Epithelial cell of prostate (primary cell): ENCODE measurements at places on chromosomes 7 and 10.

DNA sequence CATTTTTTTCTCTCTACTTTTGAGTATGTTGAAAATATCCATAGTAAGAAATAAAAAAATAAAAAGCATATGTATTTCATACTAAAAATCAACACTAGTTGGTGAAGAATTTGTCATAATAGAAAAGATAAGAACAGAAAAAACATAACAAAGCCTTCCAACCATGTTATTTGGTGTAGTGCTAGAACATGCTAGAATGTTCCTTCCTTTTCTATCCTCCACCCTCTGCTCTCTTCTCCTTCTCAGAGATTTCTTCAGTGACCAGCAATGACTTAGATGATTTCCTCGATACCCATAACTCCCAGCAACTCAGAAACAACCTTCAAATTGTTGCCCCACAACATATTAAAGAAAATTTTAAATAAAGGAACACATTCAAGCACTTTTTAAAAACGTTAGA, 2.6 kb downstream of the ZC3HAV1 start:
- no peak for DNase-seq

DNA sequence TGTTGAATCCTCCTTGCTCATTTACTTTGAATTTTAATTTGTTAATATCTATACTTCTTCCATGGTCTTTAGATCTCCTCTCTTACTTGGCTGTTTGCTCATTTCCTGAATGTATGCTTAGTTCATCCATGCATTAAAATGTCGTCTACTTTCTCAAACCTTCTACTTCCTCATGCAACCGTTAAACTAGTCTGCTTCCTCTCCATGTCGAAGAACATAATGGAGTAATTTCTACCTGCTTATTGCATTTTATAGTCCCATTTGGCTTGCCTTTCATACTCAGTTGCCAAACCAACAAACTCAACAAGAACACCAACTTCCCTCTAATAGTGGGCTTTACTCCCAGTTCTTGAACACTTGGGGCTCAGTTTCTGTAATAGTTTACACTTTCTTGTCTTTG, 43.8 kb upstream of the SEMA3D start:
- no peak for DNase-seq

- DNase-seq = no peak
Observed at GRCh38 chr10:129410688-129411392, 56.2 kb upstream of the MGMT start.

GRCh38 chr7:26729150-26729775, 135.1 kb downstream of the SKAP2 start:
- no peak for DNase-seq

DNA sequence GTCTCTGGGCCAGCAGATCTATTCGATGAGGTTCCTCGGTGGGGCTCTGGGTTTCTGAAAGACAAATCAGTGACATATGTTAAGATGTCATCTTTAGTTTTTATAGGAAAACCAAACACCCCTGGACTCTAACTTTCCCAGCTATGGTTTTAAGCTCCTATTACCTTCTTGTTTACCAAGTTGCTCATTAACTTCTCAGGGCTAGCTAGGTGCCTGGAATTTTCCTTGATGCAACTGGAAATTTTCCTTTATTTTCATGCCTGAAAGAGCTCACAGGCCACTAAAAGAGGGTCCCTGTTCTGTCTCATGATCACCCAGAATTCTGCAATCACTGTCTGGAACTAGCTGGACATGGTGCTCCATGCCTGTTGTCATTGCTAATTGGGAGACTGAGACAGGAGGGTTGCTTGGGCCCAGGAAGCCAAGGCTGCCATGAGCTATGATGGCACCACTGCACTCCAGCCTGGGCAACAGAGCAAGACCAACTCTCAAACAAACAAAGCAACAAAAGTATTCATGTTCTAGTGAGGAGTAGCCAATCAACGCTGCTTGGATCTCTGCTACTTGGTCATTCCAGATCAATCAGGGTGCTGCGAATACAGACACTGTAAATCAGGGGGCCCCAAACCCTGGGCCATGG, 1173.5 kb upstream of the AUTS2 start:
- DNase-seq = no peak

GRCh38 chr10:33005322-33006301, 47.6 kb upstream of the ITGB1 start:
- DNase-seq = peak; percentile 93

DNA sequence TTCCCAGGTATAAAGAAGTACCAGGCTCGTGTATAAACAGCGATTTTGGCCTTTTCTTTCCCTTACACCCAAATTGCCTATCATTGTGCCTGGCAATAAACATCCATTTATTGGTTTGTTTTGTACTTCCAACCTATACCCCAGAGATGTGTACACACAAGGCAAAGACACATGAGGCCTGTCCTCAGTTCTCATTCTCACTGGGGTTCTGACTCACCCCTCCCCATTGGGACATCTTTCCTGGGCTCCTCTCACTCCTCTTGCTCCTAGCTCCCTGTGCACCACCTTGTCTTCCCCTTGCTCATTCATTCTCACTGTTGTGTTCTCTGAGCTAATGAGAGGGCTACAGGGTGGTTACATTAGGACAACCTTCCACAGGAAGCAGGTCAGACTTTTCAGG, 240.7 kb downstream of the ANK3 start:
- DNase-seq = no peak

GRCh38 chr10:106402458-106402857, 762.0 kb downstream of the SORCS1 start:
- no peak for DNase-seq

GRCh38 chr7:102981451-102981850, 68.7 kb downstream of the LRRC17 start:
- no peak for DNase-seq

DNA sequence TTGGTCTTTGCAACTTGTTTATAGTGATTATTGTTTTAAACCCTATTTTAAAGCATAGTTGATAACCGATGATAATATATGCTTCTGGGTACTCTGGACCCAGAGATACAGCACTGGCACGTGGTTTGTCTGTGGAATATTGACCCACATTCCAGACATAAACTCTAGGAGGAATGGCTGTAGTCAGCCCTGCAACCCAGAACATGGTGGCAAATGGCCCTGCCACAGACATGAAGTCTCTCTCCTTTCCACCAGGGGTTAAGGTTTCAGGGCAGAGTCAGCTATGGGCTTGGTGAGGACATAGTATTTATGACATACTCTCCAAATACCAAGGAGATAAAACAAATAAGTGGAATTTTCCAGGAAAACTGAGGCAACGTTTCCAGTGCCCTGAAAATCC, 83.6 kb downstream of the NAMPT start:
- no peak for DNase-seq

GRCh38 chr7:38681882-38682281, 50.7 kb upstream of the AMPH start:
- DNase-seq = no peak

DNA sequence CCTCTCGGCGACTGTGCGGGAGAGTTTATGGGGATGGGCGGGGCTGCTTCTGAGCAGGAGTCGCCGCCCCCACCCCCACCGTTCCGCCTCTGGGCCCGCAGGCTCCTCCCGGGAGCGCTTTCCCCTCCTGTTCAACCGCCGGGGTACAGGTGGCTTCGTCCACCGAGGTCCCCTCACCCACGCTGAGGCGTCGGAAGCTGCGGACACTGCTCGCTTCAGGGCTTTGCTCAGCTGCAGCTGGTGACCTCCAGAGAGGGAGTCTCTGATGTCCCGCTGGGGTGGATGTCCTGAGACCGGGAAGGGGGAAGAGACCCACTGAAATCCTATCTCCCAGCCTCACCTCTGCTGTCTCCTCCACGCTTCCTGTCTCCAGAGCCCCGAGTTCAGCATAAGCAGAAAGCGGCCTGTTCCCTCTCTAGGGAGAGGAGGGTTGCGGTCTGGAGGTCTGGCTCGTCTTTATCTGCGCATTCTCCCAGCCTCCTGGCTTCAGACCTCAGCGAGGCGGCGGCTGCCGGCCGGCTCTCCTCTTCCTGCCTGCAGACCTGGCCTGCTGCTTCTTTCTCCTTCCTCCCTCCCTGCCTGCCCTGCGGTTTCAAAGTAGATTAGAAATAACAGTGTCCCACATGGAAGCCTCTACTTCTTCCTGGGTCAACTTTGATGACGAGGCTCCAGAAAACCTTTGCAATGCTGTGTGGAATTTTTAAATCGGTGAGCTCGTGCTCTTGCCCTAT, 1.8 kb downstream of the CYP2E1 start:
- DNase-seq = no peak

GRCh38 chr10:62077330-62078015, 176.0 kb downstream of the ARID5B start:
- no peak for DNase-seq

- no peak for DNase-seq
Observed at GRCh38 chr7:82789883-82790609, 346.5 kb upstream of the CACNA2D1 start.

- DNase-seq = no peak
Observed at GRCh38 chr10:78336402-78336791, 302.7 kb downstream of the RPS24 start.

DNA sequence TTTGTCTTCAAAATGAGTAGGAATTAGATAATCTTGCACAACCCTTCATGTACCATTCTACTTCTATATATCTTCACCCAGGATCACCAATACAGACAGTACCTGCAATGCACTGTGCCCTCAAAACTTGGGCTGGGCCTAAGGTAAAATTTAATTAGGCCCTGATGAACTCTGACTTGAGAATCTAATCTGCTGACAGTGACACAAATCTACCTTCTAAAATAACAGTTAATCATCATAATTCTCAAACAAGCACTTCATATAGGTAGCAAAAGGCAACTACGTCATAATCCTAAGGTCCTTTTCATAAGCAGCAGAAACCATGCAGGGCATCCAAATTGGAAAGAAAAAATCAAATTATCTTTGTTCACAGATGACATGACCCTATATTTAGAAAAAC, 4.1 kb downstream of the ZNF25 start:
- no peak for DNase-seq

DNA sequence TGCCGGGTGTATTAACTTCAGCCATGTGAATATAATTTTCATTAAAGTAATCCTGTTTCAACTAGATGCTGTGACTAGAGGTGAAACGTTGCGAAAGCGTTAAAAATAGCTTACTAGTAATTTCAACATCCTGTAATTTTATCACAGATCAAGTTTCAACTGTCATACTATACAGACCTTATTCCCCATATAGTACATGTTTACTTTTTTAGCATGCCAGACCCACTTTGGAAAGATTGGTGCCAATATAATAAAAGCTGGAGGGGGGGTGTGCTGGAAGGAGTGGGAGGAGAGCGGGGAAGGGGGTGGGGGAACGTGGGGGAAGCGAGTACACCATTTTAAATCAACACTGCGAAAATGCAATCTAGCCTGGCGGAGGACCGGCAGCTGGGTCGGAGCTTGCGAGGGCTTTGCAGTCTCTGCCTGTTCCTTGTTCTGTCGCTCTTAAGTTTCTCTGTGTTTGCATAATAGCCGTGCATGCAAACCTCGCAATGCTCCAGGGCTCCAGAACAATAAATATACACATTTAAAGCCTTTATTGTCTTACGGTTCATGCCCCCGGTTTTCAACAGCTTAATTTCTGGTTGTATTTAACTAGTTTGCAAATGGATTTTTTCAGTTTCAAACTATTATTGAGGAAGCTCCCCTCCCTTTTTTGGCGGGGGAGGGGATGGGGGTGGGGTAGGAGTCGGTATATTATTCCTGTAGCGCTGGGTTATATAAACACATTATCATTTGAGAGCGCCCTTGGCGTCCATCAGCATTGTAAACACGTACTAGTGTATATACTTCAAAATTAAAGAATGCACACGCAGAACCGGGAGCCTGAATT, 1.3 kb upstream of the ARID5B start:
- no peak for DNase-seq

- DNase-seq = no peak
Observed at GRCh38 chr10:69736886-69737641, 64.6 kb upstream of the COL13A1 start.

DNA sequence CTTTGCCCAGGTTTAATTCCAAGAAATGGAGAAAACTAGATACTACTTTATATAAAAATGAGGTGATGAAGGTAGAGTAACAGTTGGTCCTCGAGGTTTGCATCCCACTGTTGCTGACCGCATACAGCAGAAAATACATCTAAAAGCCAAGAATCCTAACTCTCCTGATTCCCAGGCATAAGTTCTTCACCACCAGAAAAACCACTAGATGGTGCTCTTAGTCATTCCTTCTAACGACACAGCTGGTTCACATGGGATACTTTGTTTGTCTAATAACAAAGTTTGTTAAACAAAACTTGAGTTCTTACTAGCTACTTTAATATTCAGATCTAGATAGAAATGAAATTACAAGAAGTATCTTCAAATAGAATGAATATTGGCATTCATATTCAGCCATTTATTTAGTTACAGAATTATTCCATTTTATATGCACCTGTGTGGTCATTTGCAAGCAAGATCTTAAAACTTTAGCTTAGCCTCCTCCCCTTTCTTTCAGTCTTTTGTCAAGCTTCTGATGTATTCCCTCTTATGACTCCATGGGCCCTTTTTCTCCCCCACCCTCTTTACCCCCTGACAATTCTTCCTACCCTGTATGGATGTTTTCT, 54.1 kb upstream of the CYP26C1 start:
- DNase-seq = no peak

DNA sequence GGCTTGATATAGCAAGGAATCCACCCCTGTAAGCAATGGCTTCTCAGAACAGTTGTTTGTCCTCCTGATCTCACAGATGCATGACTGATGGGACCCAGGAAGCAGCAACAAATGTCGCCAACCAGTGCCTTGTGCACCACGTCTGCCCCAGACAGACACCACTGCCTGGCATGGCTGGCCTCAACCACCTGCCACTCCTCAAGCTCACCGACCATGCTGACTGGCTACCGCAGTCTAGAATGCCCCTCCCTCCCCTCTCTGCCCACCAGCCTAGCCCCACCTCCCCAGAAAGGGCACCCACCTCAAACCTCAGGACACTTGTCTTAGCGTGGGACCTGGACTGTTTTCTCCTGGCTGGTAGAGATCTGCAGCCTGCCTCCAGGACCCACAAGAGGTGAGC, 24.0 kb downstream of the LRRC20 start:
- DNase-seq = no peak

- no peak for DNase-seq
Observed at GRCh38 chr7:116672596-116673456, 830 bp downstream of the MET start.

DNA sequence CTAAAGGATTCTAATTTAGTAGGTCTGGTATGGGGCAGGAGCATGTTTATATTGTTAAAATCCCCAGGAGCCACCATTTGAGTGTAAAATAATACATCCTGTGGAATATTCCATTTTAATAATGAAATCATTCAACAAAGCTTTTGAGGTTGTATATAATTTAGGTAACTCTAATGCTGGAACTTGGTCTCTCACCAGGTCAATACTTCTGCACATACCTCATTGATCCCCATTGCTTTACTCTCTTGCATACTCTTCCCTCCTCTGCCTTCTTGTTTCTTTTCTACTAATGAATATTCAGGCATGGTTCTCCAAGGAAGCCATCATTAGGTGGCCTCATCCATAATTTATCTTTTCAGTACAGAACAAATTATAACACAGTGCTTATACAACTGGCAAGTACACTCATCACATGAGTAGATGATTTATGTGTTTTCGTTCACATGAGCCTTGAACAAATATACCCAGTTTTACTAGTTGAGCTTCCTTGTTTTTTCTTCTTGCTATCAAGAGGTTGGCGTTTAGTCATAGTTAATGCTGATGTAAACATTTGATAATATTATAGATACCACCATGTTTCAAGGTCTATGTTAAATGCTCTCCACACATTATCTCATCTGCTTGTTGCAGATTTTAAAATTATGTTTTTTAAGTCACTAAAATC, 7.2 kb downstream of the PALS2 start:
- DNase-seq = peak; percentile 86
